Right lung (tissue), 10 donors: ENCODE measurements at places on chromosomes 11 and 22. TPM values are rescaled to one million over a fixed set of nuclear protein-coding genes. Genes with fewer than 3 reads are reported as not detected.

NCAM1 gene
- 47.5 TPM for polyA plus RNA-seq

DNA sequence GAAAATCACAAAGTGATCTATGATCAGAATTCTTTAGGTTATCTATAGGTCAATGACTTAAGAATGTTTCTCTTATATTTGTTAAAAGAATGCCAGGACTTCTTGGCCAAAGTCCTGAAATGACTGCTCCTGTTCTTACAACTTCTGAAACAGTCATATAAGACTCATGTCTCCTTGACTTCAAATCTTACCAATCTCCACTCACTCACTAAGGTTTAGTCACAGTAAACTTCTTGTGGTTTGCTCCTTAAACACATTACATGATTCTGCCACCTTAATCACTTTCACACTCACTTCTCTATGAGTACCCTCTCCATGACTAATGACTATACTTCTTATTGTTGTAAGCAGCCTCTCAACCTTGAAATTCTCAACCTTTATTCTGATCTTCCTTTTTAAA, 648.7 kb upstream of the CCDC179 start:
- DNase-seq = no peak

GRCh38 chr22:21764038-21764804, 28.6 kb upstream of the YPEL1 start:
- DNase-seq = no peak

- no peak for DNase-seq
These were observed 140.0 kb downstream of the SWAP70 start for GRCh38 chr11:9803685-9804418.

GRCh38 chr11:44915621-44916020, 35.1 kb downstream of the TP53I11 start:
- DNase-seq = no peak

DNA sequence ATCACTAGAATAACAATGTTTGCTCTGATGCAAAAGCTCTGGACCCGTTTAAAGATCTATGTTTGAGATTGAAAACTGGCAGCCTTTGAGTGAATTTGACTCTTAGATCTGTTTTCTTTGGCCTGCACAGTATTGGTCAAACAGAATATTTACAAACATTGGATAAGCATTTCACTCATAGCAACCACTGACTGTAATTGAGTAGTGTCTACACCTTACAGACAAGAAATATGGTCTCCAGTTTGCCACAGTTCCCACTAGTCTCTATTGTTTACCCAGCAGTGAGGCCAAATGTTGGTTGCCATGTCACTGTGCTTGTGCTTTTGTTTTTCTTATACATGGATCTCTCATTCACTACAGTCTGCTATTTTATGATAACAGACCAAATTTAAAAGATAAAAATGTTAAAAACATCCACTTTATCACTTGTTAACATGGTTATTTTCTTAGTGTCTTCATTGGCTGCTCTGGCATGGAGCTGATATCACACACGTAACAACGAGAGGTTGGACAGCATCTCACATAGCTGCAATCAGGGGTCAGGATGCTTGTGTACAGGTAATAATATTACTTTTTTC, 12.2 kb downstream of the ANKRD42 start:
- no peak for DNase-seq
